ENCODE measurements at places on chromosomes 13 and 19. TPM values are rescaled to one million over a fixed set of nuclear protein-coding genes. Genes with fewer than 3 reads are reported as not detected.

FXYD7 gene
- not detected for total RNA-seq

DNA sequence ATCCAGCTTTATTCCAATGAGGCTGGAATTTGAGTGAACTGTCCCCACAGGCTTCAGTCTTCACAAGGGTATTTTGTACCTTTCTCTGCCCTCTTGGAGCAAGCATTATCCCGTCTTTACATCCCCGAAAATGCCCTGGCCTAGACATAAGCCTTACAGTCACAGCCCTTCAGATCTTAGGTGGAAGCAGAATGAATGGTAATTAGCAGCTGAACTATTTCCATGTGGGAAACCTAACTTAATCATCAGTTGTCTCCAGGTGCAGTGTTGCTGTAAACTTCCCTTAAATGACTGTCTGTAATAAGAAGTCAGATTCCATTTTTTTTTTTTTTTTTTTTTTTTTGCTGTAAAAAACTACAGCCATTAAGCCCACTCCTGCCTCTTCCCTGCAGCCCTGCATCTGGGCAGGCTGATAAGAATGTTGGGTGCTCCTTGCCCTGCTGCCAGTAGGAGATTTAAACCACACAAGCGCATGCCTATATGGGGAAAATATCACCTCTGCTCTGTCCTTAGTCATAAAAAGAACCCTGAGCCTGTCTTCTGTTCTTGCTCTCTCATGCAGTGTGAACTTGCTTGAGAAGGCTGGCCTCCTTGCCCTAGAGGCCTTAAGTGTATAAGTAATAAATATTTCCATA lies 426.8 kb upstream of the SLITRK5 start:
- DNase-seq: no peak

DNA sequence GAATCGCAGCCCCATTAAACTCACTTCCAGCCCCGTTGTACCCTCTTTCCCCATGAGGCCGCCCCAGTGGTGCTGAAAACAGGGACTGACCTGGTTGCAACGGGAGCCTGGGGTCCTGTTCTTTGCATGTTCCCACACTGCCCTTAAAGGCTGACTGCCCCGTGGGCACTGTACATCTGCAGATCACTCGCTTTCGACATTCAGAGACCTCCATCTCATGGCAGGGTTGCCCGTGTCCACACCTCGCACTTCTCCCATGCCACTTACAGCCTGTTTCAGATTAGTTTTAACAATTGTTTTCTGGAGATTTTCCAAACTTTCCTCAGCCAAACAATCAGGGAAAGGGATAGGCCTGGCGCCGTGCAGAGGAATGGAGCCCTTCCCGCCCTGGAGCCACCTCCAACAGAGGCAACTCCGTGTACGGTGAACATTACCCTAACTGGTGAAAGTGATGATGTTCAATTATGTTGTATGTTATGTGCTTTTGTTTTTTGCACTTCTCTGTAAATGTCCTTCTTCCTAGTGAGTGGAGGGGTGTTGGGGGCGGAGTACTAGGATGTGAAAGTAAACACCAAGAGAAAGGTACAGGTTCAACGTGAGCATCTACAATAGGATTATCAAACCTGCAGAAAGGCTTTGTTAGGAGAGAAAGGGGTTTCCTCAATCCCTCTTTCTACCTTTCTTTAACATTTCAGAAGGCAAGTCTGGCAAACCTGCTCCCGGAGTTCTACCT lies 262.8 kb downstream of the FOXO1 start:
- DNase-seq: no peak

DNA sequence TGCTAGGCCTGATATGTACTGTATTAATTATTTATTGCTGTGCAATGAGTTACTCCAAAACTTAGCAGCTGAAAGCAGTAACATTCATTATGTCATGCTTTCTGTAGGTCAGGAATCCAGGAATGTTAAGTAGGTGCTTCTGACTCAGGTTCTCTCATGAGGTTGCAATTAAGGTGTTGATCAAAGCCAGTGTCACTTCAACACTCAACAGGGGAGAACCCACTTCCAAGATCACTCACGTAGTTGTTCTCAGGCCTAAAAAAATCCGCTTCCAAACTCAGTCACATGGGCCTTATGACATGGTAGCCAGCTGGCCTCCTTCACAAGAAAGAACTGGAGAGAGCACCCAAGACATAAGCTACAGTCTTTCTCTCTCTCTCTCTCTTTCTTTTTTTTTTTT lies 211.1 kb upstream of the NBEA start:
- no peak for DNase-seq

PRR12 gene
- 64.5 TPM for total RNA-seq

- DNase-seq: no peak
These were observed 75.5 kb upstream of the ADGRE5 start for GRCh38 chr19:14305706-14306105.

DNA sequence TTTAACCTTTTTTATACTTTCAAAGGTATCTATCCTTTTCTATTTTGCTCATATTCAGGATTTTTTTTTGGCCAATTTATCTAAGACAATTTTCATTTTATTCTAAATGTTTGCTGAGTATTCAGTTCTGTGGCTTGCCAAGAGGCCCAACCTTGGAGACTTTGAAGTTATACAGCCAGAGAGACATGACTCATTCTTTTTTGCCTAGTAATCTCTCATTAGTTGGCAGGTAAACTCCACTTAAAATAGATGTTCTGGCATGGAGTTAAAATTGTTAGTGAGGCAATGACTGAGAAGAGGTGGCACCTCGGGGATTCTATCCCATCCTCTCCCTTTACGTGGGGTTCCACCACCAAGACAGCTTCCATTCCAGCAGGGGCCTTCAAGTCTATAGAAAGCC lies 213.8 kb downstream of the KCTD12 start:
- no peak for DNase-seq

DNA sequence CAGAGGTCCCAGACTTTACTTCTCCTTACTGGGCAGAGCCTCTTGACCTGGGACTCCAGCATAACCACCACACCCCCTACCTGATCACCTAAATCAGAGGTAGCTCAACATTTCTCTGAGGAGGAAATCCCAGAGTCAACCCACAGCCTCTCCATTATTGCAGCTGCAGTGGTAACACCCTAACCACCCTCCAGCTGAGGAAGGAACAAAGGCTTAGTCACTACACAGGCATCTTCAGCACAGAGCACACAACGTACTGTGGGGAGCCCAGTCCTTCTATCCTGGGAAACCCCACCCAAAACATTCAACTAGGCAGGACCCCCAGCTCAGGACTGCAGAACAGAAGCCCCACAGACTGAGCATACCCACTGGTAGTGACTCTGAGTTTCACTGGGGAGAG lies 824.7 kb upstream of the SLITRK5 start:
- DNase-seq: no peak

- no peak for DNase-seq
These were observed 3.5 kb downstream of the GPC5 start for GRCh38 chr13:91401920-91402319.

CRYL1 gene
- 10.9 TPM for total RNA-seq

DNA sequence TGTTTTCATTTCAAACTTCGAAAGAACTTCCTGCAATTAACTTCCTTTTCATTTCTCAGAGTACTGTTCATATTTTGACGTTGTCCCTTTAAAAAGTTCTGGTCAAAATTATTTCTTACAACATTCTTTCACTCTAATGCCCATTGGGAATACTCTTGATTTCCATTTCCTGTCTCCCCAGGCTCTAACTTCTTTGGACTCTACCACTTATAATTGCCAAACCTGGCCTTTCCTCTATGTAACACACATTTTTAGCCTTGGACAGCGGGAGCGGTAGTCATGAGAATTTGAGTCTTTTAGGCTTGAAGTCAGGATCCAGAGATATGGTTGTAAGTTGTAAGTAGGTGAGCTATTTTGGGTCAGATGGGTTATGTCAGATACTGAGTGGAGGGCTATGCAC lies 163.5 kb upstream of the SPRY2 start:
- DNase-seq: no peak

ATP7B gene
- 59.4 TPM for total RNA-seq

GRCh38 chr19:1648459-1648849 lies 4.0 kb downstream of the TCF3 start:
- DNase-seq: no peak

IRGC gene
- total RNA-seq: not detected

DNA sequence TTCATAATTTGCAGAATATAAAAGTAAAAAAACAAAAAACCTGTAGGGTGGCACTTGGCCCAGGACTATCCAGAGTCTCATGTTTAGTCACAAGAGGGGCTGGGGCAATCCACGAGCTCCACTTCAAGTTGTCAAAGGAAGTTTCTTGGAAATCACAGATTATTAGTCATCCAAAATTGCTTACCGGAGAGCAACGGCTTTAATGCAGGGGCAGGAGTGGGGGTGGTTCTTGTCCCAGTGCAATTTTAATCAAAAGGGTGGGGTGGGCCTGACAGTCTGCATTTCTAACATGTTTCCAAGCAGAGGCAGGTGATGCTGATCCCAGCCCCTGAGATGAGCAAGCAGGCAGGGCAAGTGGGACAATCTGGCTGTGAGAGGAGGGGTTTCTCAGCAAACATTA lies 233.9 kb downstream of the ABCC4 start:
- no peak for DNase-seq

CEACAM20 gene
- total RNA-seq: not detected

DNA sequence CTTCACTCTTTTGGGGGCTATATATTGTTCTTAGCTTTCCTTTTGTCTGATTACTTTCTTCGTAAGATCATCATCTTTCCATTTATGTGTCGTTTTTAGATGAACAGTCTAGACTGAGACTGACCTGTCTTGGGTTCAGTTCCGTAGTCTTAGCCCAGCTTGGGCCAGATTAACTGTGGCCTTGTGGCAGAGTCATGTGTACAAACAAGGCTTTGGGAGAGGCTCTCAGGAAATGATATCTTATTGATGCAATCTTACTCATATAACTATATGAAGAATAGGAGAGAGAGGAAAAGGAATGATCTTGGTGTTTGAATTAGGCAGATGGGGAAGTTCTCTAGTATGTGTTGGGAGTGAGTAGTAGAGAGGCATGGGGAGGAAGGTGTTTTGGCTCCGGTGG lies 6.8 kb upstream of the ERCC5 start:
- DNase-seq: no peak

DNA sequence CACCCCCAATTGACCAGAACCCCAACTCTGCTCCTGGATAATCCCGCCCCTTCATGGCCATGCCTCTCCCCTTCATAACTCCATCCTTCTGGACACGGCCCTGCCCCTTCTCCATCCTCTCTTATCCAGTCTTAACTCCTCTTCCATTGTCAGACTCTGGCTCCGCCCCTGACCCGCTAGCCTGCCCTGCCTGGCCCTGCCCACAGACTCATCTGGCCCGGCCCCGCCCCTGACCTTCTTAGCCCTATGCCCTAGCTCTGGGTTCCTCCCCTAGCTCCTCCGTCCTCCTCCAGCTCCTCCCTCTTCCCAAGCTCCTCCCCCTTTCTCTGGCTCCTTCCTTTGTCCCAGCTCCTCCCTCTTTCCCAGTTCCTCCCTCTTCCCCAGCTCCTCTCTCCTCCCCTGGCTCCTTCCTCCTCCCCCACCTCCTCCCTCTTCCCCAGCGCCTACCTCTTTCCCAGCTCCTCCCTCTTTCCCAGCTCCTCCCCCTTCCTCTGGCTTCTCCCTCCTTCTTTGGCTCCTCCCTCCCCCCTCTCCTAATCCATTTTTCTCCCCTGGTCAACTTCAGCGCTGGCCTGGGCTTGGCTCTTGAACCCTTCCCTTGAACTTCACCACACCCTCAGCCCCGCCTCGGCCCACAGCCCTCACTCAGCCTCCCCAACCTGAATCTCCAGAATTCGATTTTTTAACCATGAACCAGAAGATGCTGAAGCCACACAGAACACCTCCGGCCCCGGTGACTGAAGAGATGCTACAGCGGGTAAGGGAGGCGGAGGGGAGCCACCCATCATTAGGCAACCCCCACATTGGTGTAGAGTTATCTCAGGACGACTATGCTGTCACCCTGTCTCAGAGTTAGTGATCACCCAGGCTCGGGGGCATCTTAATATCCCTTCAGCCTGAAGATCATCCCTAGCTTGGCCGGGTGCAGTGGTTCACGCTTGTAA lies 9.2 kb upstream of the ZNF358 start:
- DNase-seq: no peak

GRCh38 chr13:34881494-34881893 lies 60.6 kb upstream of the NBEA start:
- DNase-seq: no peak

- DNase-seq: no peak
These were observed 2.4 kb downstream of the MARK4 start for GRCh38 chr19:45253396-45254027.

DNA sequence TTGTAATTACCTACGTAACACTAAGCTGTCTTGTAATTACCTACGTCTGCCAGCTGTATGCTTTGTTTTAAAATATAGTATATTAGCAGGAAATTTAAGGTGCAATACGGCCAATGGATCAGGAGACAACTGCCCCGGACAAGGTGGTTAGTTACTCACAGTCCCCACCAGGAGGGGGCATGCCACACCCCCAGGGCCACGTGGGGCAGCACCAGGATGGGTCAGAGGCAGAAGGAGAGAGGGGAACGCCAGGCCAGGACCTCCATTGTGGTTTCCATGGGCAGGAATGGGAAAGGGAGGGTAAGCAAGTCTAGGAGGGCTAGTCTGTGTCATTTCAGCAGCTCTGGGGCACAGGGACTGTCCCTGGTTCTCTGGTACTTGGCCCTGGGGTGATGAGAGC lies 140.1 kb downstream of the URI1 start:
- no peak for DNase-seq

- DNase-seq: no peak
These were observed 22.5 kb upstream of the MYCBP2 start for GRCh38 chr13:77349365-77349764.
